ENCODE measurements at places on chromosomes 6 and 20.

DNA sequence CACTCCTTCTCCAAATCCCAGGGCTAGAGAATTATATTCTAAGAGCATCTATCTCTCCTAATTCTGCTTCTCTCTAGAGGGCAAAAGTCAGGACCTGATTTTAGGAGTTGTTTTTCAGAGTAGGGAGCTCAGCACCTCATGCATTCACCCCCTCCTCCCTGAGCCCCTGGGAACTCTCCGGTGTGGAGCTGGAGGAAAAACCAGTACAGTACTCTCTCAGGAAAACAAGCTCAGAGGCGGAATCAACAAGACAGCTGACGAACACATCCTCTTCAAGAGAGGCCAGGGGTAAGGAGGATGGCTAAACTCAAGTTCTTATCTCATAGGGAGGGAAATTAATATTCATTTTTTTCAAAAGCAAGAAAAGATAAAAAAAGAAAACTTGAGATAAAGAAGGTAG is 120.1 kb upstream of the CDYL start:
- DNase-seq: peak; percentile 1

DNA sequence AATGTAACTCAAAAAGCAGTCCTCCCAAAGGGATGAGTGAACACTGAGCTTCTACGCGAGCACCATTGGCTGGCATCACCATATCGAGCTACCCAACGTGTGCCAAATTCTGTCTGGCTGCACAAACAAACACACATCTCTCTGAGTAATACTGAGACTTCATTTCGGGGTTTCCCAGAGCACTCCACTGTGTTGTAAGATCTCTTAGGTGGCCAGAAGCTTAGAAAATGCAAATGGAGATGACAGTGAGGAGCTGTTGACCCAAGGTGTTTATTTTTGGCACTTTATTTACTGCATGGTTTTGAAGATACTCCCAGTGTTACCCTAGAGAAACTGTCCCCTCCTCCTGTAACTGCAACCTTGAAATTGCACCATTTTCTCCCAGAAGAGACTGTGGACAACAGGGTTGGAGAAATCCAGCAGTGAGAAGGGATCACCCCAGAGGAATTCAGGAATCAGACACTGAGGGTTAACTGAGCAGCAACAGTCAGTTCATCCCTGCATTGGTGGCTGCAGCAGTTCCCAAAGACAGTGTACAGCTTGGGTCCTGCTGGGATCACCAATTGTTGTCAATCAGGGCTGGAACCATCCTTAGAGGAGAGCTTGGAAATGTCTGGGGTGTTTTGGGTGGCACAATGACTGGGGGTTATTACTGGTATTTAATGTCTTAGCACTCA is 1.0 kb upstream of the RIPOR2 start:
- no peak for DNase-seq

DNA sequence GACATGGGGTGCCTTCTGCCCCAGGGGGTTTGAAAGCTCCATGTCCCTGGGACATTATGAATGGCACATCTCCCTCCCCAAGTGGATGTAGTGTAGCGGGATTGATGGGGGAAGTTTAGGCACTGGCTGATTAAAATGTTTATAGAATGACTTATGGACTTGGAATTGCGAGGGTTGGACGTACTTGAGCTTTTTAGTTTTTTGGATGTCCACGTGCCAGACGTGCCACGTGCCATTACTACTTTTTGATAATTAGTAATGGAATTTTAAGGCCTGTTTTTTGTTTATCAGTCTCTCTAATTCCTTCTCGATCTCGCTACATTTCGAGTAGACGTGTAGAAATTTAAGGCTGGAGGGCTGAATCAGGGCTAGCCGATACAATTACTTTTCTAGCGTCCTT is 162.8 kb downstream of the TBXT start:
- no peak for DNase-seq

GRCh38 chr6:166313255-166314070 is 5.3 kb upstream of the PRR18 start:
- peak; percentile 60 for DNase-seq

GRCh38 chr6:150667977-150668716 is 68.5 kb downstream of the PLEKHG1 start:
- DNase-seq: peak; percentile 73

- no peak for DNase-seq
Measured at GRCh38 chr6:43405354-43405753, 22.0 kb upstream of the ABCC10 start.

DNA sequence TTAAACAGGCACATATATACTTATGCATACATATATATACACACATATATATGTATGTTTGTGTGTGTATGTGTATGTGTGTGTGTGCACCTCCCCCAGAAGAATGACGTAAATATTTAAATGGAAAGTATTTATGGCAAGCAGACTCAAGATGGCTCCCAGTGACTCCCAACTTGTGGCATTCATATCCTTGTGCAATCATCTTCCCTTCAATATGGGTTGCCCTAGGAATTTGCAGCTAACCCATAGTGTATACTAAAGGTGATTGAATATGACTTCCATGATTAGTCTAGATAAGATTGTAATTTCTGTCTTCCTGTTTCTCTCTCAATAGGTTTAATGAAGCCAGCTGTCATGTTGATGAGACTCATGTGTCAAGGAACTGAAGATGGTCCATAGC is 127.6 kb downstream of the TRDN start:
- DNase-seq: no peak

- DNase-seq: no peak
Measured at GRCh38 chr20:16505894-16506293, 67.4 kb downstream of the KIF16B start.

GRCh38 chr6:97399208-97399607 is 116.2 kb upstream of the MMS22L start:
- DNase-seq: no peak

GRCh38 chr6:70764706-70765105 is 97.0 kb downstream of the SMAP1 start:
- DNase-seq: no peak

- DNase-seq: no peak
Measured at GRCh38 chr20:7207186-7207798, 439.8 kb downstream of the BMP2 start.

DNA sequence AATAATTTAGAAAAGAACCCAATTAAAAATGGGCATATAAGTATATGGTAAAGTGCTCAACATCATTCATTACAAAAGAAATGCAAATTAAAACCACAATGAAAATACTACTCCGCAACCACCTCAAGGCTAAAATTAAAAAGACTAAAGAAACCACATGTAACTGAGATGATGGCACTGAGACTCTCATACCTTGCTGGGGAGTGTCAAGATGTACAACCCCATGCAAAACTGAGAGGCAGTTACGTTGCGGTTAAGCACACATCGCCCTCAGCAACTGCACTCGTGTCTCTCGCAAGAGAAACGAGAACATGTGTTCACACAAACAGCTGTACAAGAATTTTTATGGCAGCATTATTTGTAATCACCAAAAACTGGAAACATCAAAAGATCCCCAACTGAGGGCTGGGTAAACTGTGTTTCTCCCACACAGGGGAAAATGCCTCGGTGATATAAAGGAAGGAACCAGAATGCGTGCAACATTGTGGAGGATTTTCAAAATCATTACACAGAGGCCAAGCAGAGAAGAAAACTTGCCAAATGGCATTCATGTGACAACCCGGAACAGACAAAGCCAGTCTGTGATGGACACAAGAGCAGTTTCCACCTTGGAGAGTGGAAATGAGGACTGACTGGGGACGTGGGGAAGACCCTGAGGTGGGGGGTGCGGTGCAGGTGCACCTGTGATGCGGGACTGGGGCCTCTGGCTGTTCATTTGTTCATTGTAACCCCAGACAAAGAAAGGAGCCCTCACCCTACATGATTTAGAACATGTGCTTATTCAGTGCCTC is 144.9 kb downstream of the WDR27 start:
- no peak for DNase-seq

All from ecto neural progenitor cell (in vitro differentiated cells).